ENCODE measurements at places on chromosomes 7 and 10.

DNA sequence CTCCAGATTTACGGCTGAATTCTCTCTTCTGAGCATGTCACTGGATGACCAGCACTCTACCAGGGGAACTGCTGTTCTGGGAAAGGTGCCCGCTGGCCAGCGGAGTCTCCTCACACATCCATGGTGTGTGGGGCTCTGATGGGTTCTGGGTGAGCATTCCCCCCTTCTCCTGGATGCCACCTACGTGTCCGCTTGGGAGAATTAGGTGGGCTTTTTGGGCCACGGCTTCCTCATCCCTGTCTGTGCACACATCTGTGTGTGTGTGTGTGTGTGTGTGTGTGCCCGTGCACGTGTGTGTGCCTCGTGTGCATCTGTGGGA lies 163.0 kb downstream of the DNAJB6 start:
- no peak for DNase-seq

GRCh38 chr7:9083837-9084236 lies 650.4 kb downstream of the NXPH1 start:
- no peak for DNase-seq

- DNase-seq = no peak
Measured at GRCh38 chr10:124704428-124705380, 39.5 kb downstream of the FAM53B start.

GRCh38 chr10:86127274-86127819 lies 239.2 kb downstream of the GRID1 start:
- DNase-seq = no peak

- DNase-seq = no peak
Measured at GRCh38 chr10:86668297-86669165, at the start of gene LDB3. Gene LDB3, plus strand, starts transcription at chr10:86668511. Its CDS starts 181 bp downstream, at chr10:86668692.

DNA sequence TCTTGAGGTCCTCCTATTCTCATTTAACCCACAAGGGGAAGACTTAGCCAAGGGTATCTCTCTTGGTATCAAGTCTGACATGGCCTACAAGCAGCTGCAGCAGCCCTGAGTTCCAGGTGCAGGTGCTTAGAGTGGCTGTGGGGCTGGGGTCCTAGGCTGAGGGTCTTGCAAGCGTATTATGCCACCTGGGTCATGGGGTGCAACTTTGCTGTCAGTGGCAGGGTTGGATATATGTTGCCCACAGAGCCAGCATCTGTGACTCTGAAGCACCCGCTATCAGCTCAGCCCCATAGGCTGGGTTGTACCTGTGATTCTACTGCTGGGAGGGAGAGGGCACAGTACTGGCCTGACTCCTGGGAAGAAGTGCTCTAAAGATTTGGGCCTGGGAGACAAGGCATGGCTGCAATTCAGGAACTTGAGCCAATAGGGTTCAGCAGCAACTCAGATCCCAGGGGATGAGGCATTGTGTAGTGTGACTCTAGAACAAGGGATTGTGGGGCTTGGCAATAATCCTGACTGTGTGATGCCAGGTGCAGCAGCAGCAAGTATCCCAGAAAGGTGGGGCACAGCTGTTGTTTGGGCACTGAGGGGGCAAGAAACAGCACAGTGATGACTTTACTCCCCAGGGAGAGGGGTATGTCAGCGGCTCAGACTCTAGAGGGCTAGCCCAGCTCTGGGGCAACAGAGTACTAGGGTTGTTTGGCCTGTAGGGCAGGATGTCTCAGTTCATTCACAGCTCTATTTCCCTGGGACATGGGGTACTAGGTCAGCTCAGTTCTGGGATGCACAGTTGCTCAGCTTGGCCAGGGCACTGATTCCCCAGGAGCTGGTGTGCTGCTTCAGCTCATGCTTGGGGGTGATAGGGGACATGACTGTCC lies 41.4 kb downstream of the NEURL1 start:
- DNase-seq = no peak

- DNase-seq = no peak
Measured at GRCh38 chr10:130430852-130431704, 294.9 kb downstream of the GLRX3 start.

DNA sequence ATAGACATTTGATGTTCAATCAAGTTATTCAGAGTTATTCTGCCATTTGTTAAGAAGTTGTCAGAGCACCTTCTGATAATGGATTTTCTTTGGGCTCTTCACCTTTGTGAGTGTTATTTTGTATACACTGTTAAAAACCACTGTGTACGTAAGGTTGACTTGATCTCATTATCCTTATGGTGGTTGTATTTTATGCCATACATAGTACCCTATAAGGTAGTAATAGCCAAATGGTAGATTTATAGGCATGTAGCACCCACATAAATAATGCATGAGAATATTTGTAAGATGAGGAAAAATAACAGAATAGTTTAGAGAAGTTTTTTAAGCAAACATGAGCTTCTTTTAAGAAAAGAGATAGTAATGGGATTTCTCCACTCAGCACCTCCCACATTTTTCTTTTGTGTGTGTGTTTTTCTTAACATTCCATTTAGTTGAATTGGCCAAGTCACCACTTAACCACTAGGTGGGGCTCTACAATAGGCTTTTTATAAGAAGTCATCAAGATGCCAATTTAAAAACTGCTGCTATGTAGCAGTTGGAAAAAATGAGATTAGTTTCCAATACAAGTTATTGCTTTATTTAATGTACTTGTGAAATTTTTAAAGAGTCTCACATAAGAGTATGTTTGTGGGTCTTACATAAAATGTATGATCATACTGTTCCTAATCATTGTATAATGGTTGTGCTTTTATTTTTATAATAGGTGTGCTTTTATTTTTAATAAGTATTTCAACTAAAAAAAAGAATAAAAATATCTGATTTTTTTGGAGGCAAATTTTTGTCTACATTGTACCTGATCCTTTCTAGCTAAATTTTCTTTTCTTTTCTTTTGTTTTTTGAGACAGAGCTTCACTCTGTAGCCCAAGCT lies 41.1 kb upstream of the STMP1 start:
- no peak for DNase-seq

DNA sequence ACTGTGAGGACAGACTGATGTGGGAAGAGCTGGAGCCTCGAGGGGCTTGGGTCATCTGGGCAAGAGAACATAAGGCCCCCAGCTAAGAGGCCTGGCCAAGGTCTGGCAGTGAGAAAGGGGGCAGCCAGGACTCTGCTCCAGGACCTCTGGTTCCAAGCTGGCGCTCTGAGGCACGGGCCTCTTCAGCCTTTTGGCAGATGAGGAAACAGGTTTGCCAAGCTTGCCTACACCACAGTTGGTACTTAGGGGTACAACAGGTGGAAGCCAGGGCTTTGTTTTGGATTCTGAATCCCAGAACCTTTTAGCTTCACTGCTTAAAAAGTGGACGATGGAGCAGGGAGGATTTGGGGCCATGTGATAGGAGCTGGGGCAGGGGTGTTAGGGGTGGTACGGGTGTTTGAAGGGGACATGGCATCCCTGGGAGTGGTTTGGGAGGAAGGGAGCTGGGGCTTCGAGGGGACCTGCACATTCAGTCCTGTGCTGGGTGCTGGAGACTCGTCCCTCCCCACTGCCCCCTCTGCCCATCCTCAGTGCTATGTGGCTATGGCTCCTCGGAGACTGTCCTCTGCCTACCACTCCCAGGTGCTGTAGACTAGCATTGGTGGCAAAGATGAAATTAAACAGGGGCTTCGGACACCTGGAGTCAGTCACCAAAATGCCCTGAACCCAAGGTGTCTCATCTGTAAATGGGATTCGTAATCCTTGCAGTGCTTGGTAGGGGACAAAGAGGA lies 30.3 kb downstream of the ZNF775 start:
- DNase-seq = no peak

- no peak for DNase-seq
Measured at GRCh38 chr10:76382381-76382851, 951.0 kb downstream of the LRMDA start.

DNA sequence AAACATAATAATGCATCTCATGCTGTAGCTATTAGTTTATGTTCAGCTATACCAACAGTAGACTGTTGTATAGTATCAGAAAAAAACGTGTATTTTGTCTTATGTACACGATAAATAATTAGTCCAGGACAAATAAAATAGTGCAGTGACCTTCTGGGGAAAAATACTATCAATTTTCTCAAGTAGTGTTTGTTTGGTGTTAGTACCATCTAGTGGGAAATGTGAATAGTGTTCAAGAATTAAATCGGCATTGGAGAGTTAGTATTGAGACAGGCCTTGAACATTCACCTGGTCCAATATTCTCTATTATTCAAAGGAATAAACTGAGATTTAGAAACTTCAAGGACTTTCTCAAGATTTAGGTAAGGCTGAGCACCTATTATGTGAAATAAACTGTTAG lies 21.7 kb upstream of the OR2A5 start:
- DNase-seq = no peak

- DNase-seq = no peak
Measured at GRCh38 chr7:121515630-121516401, 119.7 kb upstream of the FAM3C start.

DNA sequence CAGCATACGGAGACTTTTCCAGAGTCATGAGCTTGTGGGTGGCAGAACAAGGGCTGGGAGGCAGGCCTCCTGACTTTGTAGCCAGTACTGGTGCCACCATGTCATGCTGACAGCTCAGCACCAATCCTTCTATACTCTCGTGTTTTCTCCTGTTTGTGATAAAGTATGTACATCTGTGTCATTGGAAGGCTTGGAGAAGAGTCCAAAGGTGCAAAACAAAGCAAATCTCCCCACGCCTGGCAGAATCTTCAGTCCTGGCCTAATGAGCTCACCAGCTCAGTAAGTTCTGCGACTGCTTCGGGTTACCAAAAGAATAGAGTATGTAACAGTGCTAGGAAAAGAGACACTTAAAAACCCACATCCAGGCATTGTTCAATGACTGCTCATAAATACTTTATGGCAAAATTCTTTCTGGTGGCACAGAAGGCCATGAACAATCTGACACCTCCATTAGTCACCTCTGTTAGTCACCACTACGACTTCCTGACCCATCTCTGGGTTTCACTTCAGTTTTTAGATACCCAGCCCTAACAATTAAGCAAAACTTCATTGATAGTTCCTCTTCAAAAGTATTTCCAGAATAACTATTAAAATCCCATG lies 24.5 kb downstream of the STEAP1 start:
- DNase-seq = no peak

DNA sequence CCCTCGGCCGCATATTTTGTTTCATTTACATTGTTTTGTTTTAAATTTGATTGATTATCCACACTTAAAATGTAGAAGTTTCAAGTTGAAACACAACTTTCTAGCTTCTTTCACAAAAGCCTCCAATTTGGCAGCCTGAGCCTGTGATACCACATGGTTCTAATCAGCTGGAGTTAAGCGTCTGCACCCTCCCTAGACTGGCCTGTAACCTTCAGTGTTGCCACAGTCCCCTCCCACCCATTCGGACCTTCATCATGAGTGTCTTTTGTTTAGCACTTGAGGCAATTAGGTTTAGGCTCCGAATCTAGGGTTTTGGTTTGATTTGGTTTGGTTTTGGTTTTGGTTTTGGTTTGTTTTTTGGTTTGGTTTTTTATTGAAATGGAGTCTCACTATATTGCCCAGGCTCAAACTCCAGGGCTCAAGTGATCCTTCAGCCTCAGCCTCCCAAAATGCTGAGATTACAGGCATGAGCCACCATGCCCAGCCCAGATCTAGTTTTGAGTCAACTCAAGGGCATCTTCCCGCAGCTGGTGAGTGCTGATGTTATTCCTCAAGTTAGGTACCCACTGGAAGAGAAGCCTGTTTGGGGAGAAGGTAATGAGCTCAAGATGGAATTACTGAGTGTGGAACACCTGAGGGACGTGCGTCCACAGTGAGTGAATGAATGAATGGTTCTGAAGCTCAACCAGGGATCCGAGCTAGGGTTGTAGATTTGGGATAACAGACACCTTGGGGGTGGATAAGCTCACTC lies 201.4 kb downstream of the HECW1 start:
- DNase-seq = no peak

GRCh38 chr10:101297901-101298486 lies 56.0 kb upstream of the BTRC start:
- DNase-seq = peak; percentile 60

DNA sequence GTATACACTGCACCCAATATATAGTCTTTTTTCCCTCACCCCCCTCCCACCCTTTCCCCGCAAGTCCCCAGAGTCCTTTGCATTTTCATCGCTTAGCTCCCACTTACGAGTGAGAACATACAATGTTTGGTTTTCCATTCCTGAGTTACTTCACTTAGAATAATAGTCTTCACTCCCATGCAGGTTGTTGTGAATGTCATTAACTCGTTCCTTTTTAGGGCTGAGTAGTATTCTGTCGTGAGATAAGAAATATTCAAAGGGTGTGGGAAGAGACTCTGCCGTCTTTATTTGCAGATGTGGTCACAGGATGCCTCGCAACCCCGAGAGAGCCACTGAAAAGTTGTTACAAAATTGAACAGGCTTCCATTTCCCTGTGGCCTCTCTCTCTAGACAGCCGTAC lies 137.9 kb upstream of the SH2B2 start:
- no peak for DNase-seq

DNA sequence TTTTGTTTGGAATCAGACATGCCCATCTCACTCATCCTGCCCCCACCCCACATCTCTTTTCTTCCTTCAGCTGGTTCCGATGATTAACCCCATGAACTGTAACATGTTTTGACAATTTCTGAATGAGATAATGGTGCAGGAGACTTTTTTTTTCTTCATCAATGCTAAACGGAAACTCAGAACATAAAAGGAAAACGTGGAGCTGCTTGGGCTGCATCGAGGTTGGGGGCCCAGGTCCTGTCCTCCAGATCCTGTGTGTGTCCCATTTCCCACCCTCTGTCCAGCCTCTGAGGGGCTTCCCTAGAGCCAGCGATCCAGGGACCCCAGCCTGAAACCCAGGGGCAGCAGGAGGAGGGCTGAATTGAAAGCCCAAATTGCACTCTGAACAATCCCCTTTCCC lies 263.8 kb upstream of the GRB10 start:
- no peak for DNase-seq

DNA sequence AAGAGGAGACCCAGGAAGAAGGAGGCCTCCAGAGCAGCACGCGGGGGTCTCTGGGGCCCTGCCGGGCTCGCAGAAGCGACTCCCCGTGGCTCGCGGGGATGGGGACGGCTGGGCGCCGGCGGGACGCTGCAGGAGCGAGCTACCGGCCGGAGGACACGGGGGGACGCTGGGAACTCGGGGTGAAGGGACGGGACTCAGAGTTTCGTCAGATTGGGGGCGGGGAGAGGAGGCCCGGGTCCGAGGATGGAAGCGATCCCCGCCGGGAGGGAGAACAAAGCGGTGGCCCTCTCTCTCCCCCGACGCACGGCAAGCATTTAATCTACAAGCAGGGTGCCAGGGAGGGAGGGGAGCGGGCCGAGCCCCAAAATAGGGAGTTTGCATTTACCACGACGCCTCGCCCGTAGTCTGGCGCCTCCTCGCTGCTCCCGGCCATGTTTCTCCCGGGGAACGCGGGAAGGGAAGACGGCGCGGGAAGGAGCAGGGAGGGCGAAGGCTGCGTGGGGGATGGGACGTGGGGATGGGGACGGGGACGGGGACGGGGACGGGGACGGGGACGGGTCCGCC lies at the start of gene PRTFDC1:
PRTFDC1 (minus strand) TSS at position 464 of the 564 bp plus-strand sequence; CDS start at position 433, 31 bp downstream.
- no peak for DNase-seq
